ENCODE measurements at places on chromosomes 2 and 18.

GRCh38 chr2:237315829-237316225, 98.1 kb downstream of the COL6A3 start:
- no peak for DNase-seq

- no peak for DNase-seq
Measured at GRCh38 chr2:173458991-173459780, 104.5 kb downstream of the CDCA7 start.

DNA sequence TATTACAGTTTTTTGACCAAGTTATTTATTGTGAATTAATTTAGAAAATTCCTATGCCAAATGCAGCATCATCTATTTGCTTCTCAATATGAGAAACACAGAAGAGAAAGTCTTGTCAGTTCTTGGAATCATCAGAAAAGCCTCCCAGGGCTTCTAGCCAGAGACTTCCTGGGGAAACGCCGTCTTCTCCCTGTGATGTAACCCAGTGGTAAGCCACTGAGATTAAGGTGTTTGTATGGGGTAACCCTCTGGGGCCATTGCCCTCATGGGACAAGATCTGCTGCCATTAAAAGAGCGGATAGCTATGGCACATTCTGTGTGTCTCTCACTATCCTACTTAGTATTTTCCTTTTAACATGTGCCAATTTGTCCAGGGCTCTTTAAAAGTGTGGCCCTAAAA, 28.0 kb downstream of the ANKRD29 start:
- no peak for DNase-seq

DNA sequence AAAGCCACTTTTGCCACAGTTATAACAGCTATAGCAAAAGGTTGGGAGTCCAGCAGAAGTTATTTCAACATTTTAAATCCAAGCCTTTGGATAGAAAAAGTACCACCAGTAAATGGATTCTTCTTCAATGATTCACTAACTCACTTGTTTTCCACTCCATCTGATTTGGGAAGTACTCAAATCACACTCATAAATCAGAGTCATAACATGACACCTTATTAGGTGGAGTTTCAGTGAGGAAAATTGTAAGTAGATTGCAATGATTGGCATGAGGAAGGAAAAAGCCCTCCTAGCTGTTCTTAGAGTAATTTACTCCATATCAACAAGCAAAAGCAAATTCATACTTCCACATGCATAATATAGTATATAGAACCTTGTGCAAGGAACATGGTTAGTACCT, 132.9 kb downstream of the NR4A2 start:
- DNase-seq: no peak

DNA sequence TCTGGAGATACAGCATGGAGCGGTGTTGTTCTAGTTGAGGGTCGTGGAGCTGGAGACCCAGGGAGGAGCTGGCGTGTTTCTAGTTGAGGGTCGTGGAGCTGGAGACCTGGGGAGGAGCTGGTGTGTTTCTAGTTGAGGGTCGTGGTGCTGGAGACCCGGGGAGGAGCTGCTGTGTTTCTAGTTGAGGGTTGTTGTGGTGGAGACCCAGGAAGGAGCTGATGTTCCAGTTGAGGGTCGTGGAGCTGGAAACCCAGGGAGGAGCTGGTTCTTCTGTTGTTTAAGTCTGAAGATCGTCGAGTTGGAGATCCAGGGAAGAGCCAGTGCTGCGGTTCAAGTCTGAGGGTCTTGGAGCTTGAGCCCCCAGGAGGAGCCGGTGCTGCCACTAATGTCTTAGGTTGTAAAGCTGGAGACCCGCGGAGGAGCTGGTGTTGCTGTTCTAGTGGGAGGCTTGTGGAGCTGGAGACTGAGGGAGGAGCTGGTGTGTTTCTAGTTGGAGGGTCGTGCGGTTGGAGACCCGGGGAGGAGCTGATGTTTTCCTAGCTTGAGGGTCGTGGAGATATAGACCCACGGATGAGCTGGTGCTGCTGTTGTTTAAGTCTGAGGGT, 155.3 kb downstream of the RTP5 start:
- DNase-seq: no peak

DNA sequence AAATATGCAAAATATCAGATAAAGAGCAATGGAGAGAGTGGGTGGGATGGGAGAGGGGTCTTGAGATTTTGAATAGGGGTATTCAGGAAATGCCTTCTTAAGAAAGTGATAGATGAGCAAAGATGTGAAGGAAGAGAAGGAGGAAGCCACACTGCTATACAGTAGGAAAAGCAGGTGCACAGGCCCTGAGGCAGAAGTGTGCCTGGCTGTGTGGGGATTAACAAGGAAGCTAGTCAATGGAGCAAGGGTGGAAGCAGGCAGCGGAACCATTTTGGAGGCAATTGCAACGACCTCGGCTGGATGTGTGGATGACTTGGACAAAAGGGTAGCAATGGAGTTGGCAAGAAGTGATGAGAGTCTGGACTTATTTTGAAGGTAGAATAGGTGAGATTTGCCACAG, 11.0 kb upstream of the CNGA3 start:
- DNase-seq: no peak

DNA sequence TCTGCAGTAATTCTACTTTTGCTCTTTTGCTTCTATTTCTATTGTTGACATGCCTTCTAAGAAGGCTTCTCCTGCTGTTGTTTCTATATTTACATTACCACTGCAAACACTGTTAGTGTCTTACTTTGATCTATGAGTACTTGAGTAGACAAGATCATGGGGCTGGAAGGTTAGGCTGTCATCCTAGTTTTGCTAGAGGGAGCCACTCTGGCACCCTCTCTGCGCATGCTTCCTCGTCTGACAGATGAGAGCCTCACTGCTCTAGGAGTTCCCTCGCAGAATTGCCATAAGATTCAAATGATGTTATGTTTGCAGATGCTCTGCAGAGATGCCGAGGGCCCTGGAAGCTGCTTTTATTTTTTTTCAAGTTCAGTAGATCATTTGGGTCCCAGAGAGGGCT, 185.6 kb downstream of the RNF144A start:
- DNase-seq: no peak

GRCh38 chr2:179170901-179171300, 93.7 kb downstream of the SESTD1 start:
- no peak for DNase-seq

DNA sequence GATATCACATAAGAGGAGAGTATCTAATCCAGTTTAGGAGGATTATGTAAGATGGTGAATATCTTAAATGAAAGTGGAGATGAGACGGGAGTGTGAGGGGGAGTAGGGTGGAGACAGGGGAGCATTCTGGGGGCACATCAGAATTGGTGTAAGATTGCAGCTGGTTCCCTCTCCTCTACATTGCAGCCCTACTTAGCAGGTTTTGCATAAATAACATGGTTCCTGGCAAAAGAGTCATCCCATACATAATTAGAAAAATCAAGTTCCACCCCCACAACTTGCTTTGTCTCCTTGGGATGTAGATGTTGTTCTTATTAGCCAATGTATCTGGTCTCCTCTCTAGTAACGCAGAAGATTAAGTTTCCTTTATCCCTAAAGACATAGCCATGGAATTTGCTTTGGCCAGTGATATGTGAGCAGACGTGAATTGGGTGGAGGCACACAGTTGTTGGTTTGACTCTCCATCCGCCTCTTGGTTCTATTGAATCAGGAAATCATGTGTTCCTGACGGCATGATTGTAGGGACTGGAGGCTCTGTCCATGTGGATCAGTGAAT, 137.9 kb downstream of the KLHL14 start:
- DNase-seq: no peak

Data from NCI-H1092 (cell line).